Stimulated activated CD4-positive, alpha-beta T cell treated with anti-CD3 and anti-CD28 coated beads, Interleukin-4, amount 100 ng/mL, for 1 hour (primary cell): ENCODE measurements at places on chromosomes 4 and X.

DNA sequence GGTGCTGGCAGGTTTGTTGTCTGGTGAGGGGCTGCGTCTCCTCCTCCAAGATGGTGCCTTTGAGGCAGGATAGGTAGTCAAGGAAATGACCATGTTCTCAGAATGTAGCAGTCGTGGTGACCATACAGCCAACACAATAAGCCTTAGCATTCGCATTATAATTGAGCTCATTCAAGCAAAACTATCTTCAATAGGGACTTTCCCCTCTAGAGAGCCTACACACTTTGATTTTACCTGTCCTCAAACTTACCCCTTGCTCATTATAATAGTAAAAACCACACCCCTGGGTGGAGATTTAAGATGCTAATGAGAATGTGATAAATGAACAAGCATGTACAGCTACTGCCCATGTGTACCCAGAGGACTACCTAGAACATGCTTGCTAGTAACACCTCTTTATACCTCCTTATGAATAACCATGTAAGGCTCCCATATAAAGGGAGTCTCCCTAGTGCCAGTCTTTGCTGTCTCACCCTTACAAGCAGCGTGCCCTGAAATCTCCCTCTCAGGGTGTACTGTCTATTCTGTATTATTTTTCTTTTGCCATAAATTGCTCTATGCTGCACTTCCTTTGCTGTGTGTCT lies 48.2 kb downstream of the FGFBP1 start:
- DNase-seq = no peak

GRCh38 chr4:186016796-186017195 lies 52.2 kb upstream of the TLR3 start:
- no peak for DNase-seq

DNA sequence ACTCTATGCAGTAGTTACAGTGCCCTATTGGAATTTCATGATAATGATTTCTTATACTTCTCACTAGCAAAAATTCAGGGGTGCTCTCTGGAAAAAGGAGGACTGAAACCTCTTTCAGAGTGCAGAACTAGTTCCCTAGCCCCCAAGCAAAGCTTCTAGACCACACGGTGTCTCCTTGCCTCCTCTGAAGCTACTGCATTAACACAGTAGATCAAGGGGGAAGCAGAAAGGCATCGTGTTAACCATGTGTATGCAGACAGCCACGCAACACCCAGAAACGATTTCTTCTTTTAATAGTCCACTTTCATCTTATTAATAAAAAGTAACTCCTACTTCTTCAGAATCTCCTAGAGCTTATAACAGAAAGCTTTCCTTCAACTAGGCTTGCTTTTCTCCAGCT lies 44.7 kb downstream of the MAML3 start:
- DNase-seq = no peak

GRCh38 chrX:94908171-94908570 lies 1234.2 kb downstream of the FAM133A start:
- DNase-seq = no peak

DNA sequence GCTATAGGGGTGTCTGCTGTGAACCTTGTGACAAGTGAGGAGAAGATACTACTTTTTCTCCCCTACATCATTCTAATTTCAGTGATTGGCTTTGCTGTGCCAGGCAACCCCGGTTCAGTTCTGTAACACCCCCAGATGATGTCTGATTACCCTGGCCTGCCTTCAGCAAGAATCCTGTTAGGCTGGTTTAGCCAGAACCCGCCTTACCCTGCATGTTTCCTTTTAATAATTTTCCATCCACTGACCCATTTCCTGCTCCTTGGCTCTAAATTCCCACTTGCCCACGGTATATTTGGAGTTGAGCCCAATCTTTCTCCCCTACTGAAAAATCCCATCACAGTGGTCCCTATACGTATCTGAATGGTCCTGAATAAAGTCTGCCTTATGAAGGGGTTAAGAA lies 46.5 kb upstream of the HPSE start:
- no peak for DNase-seq

GRCh38 chr4:92387459-92388069 lies 83.8 kb downstream of the GRID2 start:
- DNase-seq = no peak

- no peak for DNase-seq
Observed at GRCh38 chr4:185738038-185738552, 73.9 kb downstream of the SORBS2 start.

DNA sequence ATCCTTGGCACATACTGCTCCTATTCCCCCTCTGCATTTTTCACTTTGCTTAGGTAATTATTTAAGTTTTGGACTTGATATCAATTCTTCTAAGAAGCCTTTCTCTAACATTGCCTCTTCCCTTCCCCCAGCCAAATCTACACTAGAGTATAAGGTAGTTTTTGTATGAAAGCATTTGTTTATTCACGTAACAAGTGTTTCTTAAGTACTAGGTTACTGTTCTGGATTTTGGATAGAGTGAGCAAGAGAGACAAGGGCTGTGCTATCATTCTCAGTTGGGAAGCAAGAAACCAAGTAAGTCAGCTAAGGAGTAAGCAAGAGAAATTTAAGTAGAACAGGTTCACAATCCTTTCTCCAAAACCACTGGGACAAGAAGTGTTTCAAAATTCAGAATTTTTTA lies 55.9 kb upstream of the HHIP start:
- DNase-seq = no peak

DNA sequence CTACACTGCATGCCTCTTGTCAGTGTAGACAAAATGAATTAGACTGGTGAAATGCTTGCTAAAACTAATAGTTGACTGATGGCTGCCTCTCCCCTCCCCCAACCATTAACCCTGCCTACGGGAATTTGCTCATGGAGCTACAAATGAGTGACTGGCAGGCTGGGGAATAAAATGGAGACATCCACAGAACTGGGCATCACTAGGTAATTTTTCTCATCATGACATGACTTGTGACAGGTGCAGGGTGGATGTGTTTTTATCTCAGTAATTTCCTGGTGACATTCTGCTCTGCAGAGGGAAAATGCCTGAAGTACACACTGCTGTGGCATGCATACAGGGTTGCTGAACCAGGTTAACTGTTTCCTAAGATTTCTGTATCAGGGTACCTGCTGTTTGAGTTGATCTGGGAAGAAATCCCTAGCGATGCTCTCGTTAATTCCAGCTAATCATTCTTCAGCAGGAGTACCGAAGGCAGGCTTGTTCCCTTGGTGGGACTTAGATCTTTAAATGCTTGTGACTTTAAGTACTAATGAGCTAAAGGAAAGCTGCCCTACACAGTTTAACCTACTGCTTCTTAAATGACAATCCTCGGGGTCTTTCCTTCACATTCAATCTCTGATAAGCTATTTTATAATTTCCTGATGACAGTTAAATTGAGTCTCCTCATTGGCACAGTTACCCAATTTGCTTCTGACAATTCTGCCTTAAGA lies 376.3 kb upstream of the LCORL start:
- DNase-seq = no peak

DNA sequence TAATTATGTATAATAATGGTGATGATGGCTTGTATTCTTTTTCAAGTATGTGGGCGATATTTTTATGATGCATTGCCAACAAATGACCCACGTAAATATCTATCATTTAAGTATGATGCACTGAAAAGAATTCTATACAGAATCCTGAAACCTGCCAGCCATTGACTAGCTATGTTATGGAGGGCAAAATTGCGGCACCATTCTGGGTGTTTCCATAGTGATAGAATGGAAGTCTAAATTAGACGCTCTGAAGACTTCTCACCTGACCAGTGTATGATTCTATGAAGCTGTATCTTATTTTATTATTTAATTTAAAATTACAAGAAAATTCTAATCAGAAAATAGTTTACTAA lies 677 bp upstream of the CENPC start:
- no peak for DNase-seq

GRCh38 chr4:82733636-82734035 lies 65.0 kb downstream of the SCD5 start:
- no peak for DNase-seq

- DNase-seq = no peak
Observed at GRCh38 chr4:112739442-112739841, 102.5 kb downstream of the LARP7 start.

- no peak for DNase-seq
Observed at GRCh38 chrX:130321550-130321949, 18.2 kb upstream of the SLC25A14 start.

- no peak for DNase-seq
Observed at GRCh38 chr4:102247041-102247440, 98.2 kb downstream of the SLC39A8 start.

- DNase-seq = no peak
Observed at GRCh38 chr4:72505314-72505744, 63.7 kb downstream of the ADAMTS3 start.

DNA sequence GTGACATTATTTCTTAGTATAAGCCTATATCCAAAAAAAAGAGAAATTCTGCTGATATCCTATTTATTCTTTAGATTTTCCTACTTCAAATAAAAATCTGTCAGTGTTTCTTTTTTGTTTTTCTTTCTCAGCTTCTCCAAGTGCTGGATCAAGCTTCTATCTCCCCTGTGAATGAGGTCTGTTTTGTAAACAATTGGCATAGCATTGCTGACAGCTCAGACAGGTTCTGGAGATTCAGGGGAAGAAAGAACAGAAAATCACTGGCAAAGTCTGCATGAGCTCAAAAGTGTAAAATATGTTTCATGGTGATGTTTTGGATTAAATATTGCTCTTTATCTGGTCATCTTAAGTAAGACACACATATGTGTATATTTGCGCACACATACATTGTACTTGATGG lies 492.0 kb upstream of the IGFBP7 start:
- no peak for DNase-seq

DNA sequence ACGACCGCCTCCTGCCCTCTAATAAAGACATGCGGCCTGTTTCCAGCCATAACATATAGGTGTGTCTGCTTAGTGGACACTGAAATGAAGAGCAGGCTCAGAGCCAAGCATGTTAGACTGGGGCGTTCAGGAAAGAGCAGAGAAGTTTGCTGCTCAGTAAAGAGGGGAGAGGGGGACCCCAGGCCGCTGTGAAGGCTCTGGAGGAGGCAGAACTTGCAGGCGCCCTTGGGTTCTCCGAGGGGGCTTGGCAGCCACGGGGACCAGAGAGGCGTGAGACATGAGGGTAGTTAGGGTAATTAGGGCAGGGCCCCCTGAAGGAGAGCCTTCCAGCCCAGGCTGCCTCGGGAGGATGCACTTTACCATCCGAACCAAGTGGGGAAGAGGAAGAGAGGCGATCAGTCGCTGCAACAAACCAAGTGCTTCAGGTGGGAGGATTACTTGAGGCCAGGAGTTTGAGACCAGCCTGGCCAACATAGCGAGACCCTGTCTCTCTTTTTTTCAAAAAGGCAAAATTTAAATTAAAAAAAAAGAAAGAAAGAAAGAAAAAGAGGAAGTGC lies 46.6 kb upstream of the CDKN2AIP start:
- DNase-seq = no peak

DNA sequence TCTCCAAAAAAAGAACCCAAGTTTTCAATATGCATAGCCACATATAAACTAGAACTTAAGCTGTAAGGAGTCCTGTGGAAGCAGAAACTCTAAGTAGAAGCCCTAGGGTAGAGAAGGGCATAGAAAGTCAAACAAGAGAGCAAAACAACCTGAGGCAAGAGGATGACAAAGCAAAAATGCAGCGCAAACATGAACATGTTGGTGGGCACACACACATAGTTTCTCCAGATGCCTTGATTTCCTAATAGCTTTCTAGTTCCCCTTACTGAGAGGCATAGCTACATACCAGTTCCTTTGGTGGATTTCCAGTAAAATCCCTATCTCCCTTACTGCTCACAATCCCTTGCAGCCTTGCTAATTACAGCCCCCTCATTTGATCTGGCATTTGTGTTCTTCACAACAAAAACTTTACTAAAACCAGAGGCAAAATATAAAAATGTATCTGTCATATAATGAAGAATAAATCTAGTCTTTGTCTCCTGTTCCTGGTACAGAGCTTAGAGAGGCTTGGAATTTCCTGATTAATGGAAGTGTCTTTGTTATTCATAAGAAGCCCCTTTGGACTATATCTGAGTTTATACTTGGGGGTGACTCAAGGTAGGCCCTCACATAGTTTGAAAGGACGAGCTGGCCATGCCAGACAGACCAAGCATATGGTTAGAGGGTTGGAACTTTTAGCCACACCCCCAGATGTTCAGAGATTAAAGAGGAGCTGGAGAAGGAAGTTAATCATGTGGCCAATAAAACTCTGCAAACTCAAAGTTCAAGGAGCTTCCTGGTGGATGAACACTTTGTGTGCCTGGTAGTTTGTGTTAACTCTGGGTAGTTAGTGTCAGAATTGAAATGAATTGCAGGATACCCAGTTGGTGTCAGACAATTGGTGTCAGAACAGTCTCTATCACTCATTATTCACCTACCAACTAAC lies 52.7 kb upstream of the ZCCHC13 start:
- no peak for DNase-seq

DNA sequence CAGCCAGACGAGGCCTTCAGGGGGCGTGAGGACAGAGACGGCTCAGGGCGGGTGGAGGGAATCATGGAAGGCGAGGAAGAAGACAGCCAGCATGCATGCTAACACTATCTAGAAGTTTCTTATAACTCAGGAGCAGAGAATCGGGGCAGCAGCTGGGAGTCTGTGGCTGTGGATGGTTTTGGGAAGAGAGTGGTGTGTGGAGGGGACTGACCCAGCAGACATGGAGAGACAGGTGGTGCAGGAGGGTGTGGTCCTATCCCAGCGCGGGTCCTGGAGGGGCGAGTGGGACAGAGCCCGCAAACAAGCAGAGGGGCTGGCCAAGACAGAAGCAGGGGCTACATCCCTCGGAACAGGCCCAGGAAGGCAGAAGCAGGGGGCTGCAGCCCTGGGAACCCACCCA lies 192.1 kb downstream of the AFAP1 start:
- DNase-seq = no peak

- no peak for DNase-seq
Observed at GRCh38 chr4:149292425-149293007, 523.1 kb downstream of the IQCM start.

- no peak for DNase-seq
Observed at GRCh38 chr4:41638203-41638602, 100.2 kb downstream of the LIMCH1 start.

DNA sequence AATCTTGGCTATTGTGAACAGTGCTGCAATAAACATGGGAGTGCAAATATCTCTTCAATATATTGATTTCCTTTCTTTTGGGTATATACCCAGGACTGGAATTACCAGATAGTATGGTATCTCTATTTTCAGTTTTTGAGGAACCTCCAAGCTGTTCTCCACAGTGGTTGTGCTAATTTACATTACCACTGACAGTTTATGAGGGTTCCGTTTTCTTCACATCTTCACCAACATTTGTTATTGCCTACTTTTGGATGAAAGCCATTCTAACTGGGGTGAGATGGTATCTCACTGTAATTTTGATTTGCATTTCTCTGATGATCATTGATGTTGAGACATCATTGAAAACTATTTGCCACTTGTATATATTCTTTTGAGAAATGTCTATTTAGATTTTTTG lies 79.6 kb upstream of the ZNF827 start:
- DNase-seq = no peak

DNA sequence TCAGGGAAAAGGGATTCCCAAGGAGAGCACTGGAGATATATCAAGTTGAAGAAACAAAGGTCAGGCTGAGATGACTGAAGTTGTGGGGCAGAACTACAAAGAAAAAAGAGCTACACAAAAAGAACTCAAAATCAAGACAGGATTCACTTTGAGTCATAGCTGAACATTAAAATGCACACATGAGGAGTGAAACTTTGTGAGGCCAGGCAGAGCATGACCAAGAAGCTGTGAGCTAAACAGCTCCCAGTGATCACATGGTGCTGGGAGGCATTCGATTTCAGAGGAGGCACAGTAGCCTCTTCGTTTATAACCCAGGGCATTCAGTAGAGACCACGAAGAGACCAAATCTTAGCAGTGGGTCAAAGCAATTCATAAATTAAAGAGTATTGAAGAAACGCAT lies 145.3 kb downstream of the ATRX start:
- no peak for DNase-seq
